ENCODE measurements at places on chromosomes 4 and X. TPM values are rescaled to one million over a fixed set of nuclear protein-coding genes. Genes with fewer than 3 reads are reported as not detected.

CT45A10 gene
- not detected for total RNA-seq

TAF9B gene
- 3.3 TPM for total RNA-seq

PDGFRA gene
- total RNA-seq, result 60.6 TPM

DSPP gene
- total RNA-seq, result not detected

SLC10A3 gene
- total RNA-seq, result 30.6 TPM

CDS1 gene
- 44.2 TPM for total RNA-seq

LDB2 gene
- total RNA-seq, result 9.3 TPM

CLCN3 gene
- total RNA-seq, result 125 TPM

FGF16 gene
- 0.28 TPM for total RNA-seq
